ENCODE measurements at places on chromosomes 4 and X. TPM values are rescaled to one million over a fixed set of nuclear protein-coding genes. Genes with fewer than 3 reads are reported as not detected.
A peak's percentile ranks its signal among the peaks of the same experiment; 100 is the strongest.

GRCh38 chr4:118287711-118288451, 64.9 kb downstream of the PRSS12 start:
- no peaks in the 10 kb centered on the region for H3K36me3 ChIP-seq
- DNase-seq: no peak
- H3K27ac ChIP-seq: no peak overlapping the region
- H3K4me3 ChIP-seq: no peak overlapping the region
- H3K4me1 ChIP-seq: peaks cover 7% of the 10 kb centered on the region
- H3K27me3 ChIP-seq: no peaks in the 10 kb centered on the region

- H3K36me3 ChIP-seq: no peaks in the 10 kb centered on the region
- peak; percentile 38 for DNase-seq
- H3K27ac ChIP-seq: no peak overlapping the region
These were observed 17.3 kb downstream of the NIPAL1 start for GRCh38 chr4:48033825-48034413.

DNA sequence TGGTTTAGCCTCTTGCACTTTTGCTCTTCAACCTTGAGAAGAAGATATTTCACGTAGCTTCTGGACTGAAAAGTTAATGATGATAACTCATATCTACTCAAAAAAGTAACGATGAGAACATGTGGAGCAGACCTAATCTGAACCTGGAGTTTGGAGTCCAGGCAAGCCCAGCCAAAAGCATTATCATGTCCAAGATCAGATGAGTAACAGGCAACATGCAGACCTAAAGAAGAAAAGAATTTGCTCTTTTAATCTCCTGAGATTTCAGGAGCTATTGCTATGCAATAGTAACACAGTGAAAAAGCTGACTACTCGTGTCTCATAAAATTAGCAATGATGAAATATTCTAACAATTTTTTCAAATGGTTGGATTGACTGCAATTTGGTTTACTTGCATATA, 21.8 kb upstream of the PPA2 start:
- H3K27me3 ChIP-seq: no peaks in the 10 kb centered on the region
- no peak overlapping the region for H3K4me3 ChIP-seq
- no peak overlapping the region for H3K27ac ChIP-seq
- H3K36me3 ChIP-seq: no peaks in the 10 kb centered on the region
- DNase-seq: no peak

DNA sequence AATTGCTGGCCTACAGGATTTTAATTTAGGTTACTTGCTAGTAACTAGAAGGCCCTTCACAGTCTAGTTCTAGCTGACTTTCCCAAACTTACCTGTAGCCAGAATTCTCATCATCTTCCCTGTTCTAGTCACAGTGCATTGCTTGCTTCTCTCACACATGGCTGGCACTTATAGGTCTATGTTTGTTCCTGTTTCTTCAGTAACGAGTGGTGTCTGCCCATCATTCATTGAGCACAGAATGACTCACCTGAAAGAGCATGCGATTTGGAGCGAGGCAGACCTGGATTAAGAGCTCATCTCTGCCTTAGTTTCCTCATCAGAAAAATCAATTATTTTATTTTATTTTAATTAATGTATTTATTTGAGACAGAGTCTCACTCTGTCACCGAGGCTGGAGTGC, 201.7 kb upstream of the ANK2 start:
- no peak overlapping the region for H3K4me3 ChIP-seq
- no peaks in the 10 kb centered on the region for H3K4me1 ChIP-seq
- H3K27me3 ChIP-seq: no peaks in the 10 kb centered on the region
- H3K27ac ChIP-seq: no peak overlapping the region

DNA sequence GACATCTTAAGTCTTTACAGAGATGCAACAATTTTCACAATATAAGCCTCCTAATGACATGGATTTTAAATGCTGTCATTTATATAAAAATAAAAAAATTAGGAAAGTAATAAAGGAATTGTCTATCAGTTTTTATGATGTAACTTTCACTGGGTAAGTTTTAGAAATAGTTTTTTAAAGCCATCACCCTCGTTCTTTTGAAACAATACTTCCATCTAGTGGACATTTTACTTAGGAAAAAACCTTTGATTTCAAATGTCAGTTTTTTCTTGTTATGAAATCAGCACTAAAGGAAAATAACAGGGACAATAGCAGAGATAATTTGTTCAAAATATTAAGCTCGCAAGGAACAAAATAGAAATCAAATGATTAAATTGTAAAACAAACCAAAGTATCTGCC, 24.3 kb upstream of the NDNF start:
- no peak overlapping the region for H3K4me3 ChIP-seq
- H3K36me3 ChIP-seq: no peaks in the 10 kb centered on the region
- peaks cover 17% of the 10 kb centered on the region for H3K4me1 ChIP-seq
- peaks cover 5% of the 10 kb centered on the region for H3K27me3 ChIP-seq
- no peak overlapping the region for H3K27ac ChIP-seq
- DNase-seq: no peak

- H3K4me1 ChIP-seq: peaks cover 31% of the 10 kb centered on the region
- no peak overlapping the region for H3K27ac ChIP-seq
These were observed 9.8 kb downstream of the NDNF start for GRCh38 chr4:121062521-121062920.

GRCh38 chr4:111066001-111066400, 443.1 kb upstream of the PITX2 start:
- no peak overlapping the region for H3K4me3 ChIP-seq
- H3K4me1 ChIP-seq: no peaks in the 10 kb centered on the region
- no peaks in the 10 kb centered on the region for H3K36me3 ChIP-seq
- no peaks in the 10 kb centered on the region for H3K27me3 ChIP-seq

The SLC10A4 gene
- 0.08 TPM for polyA plus RNA-seq

The CCSER1 gene
- 0.75 TPM for polyA plus RNA-seq

The CTAG1A gene
- not detected for polyA plus RNA-seq

The FGD1 gene
- 0.18 TPM for polyA plus RNA-seq

The HSFX3 gene
- polyA plus RNA-seq: not detected

The MSX1 gene
- polyA plus RNA-seq: not detected
